Calu3 (cell line): ENCODE measurements at places on chromosomes 1 and 21. TPM values are rescaled to one million over a fixed set of nuclear protein-coding genes. Genes with fewer than 3 reads are reported as not detected.

The COL18A1 gene
- total RNA-seq: 54.5 and 82.9 TPM in 2 replicates

The PRSS38 gene
- not detected in 2 replicates for total RNA-seq

The NPHS2 gene
- not detected in 2 replicates for total RNA-seq

The PRAMEF17 gene
- not detected in 2 replicates for total RNA-seq

The SPRR5 gene
- not detected in 2 replicates for total RNA-seq

The HSD3B1 gene
- total RNA-seq: not detected in 2 replicates

The C1QC gene
- total RNA-seq: not detected in 2 replicates

The BARHL2 gene
- total RNA-seq: not detected in 2 replicates

The OR2T35 gene
- total RNA-seq: not detected in 2 replicates

The AK5 gene
- 0.61 TPM in 1 of 2 replicates, not detected in the other for total RNA-seq

The FAM72B gene
- total RNA-seq: 9.6 and 9.8 TPM in 2 replicates

The SIM2 gene
- total RNA-seq: 15.1 and 15.4 TPM in 2 replicates

The ASAP3 gene
- 2.9 and 3.5 TPM in 2 replicates for total RNA-seq

The NBPF4 gene
- total RNA-seq: not detected in 2 replicates

The SLC37A1 gene
- 24.9 and 30.9 TPM in 2 replicates for total RNA-seq

The ARPC5 gene
- total RNA-seq: 135 and 148 TPM in 2 replicates

The MAP1LC3C gene
- not detected in 2 replicates for total RNA-seq

The KRTAP12-2 gene
- not detected in 2 replicates for total RNA-seq

- peak; percentile 74 for DNase-seq
Observed at GRCh38 chr1:239997515-239998311, 94.0 kb upstream of the FMN2 start.

GRCh38 chr21:16741141-16741665 is 771.6 kb upstream of the CXADR start:
- DNase-seq: no peak

DNA sequence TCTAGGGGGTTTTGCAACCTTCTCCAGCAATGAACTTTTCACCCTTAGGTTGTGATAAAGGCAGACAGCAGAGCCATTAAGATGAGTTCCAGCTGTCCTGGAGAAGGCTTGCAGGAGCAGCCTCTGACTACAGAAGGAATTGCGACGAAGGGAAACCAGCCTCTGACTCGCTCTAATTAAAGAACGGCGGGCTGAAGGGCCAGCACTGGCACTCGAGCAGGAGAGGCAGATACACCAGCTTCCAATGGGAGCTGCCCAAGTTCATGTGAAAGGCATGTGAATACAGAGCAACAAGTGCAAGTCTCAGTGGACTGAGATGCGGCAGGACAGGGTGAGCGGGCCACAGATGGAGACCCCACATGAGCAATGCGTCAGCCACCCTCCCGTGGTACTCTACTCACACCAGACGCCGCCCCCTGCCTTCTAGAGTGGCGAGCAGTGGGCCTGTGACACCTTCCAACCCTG is 15.7 kb downstream of the RCC2 start:
- no peak for DNase-seq

GRCh38 chr21:25234857-25235801 is 372.2 kb downstream of the MRPL39 start:
- DNase-seq: no peak

GRCh38 chr1:22808676-22809483 is 98.2 kb downstream of the EPHB2 start:
- no peak for DNase-seq

DNA sequence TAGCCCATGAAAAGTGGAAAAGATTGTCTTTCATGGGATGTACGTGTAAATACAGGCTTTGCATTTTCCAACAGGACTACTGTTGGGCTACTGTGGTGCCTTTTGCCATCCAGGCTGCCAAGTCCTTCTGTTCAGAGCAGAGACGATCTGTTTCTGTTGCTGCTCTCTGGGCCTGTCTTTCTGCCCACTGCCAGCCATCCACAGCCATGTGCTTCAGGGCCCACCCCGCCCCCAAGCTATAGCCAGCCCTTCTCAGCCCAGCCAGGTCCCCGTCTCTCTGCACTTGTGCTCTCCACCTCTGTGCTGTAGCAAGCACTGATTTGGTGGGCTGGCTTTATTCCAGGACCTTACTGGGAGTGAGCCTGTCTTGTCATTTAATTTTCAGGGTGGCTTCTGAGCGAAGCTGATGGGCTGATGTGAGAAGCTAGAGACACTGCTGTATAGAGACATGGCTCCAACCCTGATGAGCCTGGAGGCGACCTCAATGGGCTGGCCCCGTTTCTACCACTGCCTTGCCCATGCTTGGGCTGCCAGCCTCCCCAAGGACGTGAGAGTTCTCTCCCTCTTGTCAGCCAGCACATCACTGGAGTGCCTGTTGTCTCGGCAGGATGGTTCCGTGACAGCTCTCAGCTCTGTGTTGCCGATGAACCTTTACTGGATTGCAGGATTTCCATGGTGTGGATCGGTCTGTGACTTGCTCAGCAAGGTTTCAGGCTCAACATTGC is 137.8 kb downstream of the PEX14 start:
- DNase-seq: no peak

- DNase-seq: no peak
Observed at GRCh38 chr1:14511166-14511680, 87.3 kb upstream of the KAZN start.

GRCh38 chr21:31531967-31532366 is 127.5 kb upstream of the SOD1 start:
- DNase-seq: no peak

GRCh38 chr1:7930645-7931445 is 9.8 kb downstream of the TNFRSF9 start:
- DNase-seq: no peak

GRCh38 chr1:196207612-196208217 is 400.5 kb downstream of the KCNT2 start:
- DNase-seq: no peak

- no peak for DNase-seq
Observed at GRCh38 chr1:167442854-167443565, 75.3 kb downstream of the CD247 start.

GRCh38 chr1:156172696-156173470 is 19.5 kb downstream of the SEMA4A start:
- no peak for DNase-seq

- no peak for DNase-seq
Observed at GRCh38 chr1:71044833-71045232, 2.8 kb downstream of the PTGER3 start.

DNA sequence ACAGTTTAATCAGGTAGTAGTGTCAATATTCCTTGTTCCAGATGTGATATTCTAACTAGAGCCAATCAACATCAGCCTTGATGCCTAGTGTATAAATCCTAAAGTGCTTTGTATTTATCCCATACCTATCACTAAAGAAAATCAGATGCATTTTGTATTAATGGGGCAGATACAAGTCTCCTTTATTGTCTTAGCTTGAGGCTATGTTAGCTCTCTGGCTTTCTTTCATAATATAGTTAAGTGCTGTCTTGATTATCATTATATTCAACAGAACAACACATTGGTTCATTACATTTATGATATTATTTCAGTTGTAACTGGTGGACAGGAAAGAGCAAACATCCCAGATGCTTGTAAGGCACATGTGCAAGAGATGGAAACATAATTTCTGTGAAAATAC is 338.8 kb downstream of the PLA2G4A start:
- DNase-seq: no peak
